ENCODE measurements at places on chromosomes 12 and 14.

GRCh38 chr14:72704502-72704901 lies 189.4 kb downstream of the DPF3 start:
- DNase-seq, result no peak

GRCh38 chr14:29944091-29944490 lies 16.4 kb upstream of the PRKD1 start:
- DNase-seq, result no peak

DNA sequence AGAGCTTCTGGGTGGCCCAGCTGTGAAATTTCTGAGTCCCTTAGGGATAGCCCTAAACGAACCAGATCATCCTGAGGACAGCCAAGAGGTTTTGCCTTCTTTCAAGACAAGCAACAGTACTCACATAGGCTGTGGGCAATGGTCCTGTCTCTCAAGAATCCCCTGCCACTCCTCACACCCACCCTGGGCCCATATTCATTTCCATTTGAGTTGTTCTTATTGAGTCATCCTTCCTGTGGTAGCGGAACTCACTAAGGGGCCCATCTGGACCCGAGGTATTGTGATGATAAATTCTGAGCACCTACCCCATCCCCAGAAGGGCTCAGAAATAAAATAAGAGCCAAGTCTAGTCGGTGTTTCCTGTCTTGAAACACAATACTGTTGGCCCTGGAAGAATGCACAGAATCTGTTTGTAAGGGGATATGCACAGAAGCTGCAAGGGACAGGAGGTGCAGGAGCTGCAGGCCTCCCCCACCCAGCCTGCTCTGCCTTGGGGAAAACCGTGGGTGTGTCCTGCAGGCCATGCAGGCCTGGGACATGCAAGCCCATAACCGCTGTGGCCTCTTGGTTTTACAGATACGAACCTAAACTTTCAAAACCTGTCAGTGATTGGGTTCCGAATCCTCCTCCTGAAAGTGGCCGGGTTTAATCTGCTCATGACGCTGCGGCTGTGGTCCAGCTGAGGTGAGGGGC lies 38.9 kb downstream of the DAD1 start:
- DNase-seq, result no peak

DNA sequence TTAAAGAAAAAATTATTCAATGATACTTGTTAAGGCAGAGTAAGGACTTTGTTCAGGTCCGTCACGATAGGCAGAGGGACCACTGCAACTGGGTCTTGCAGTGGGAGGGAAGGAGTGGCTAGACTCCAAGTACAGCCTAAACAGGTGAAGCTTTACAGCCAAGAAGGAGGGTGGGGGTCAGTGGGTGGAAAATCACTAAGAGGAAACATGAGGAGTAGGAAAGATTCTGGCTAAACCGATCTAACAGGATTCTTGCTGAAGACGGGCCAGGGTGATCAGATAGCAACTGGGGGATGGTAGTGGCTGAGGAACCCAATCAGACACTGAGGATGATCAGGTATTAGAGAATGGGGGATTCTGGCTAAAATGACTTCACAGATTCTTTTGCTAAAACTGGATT lies 100.2 kb downstream of the TTC7B start:
- no peak for DNase-seq

GRCh38 chr12:15157269-15157671 lies 63.9 kb downstream of the RERG start:
- no peak for DNase-seq

GRCh38 chr14:96062010-96062409 lies 22.8 kb downstream of the C14orf132 start:
- no peak for DNase-seq

DNA sequence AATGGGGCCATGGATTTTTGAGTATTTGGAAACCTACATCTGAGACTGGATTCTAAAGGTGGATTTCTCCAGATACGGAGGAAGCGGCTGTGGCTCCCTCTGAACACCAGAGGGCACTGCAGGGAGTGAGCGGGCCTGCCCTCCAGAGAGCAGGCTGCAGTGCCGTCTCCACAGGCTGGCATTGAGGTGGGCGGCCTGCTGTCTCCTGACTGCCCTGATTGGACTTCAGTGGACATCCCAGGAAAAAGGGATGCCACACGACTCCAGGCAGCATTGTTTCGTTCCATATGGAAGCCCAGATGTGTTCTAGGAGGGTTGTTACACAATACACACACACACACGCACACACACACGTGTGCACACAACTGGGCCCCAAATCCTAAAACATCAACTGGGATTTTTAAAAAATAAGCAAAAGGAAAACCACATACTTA lies 20.9 kb upstream of the ANO2 start:
- no peak for DNase-seq

DNA sequence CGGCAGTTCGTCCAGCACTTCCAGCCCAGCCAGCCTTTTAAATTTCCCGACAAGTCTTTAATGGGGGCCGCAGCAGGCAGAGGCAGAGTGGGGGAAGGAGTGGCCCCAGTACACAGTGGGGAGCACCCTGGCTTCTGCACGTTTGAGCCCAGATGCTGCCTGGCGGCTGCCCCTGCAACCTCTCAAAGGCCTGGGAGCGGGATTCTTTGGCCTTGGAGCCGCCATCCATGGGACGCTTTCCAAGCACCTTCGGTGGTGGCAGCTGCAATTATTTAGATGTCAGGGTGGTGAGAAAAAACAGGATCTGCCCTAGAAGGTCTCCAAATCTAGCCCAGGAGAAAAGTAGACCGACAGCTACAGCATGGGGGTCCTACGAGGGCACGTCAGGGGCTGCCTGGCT lies 46.0 kb downstream of the FAM222A start:
- no peak for DNase-seq

GRCh38 chr14:58865514-58866281 lies 227.9 kb downstream of the DACT1 start:
- no peak for DNase-seq

DNA sequence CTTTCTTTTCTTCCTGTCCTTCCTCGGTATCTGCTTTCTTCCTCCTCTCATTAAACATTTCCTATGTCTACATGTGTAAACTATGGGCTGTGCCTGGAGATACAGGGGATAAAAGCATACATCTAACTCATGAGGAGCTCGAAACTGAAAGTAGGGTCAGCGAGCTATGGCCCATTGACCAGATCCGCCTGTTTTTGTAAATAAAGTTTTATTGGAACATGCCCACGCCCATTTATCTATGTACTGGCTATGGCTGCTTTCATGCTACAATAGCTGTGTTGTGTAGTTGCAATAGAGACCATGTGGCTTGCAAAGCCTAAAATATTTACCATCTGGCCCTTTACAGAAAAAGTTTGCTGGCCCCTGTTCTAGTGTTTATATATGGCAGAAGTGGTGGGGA lies 500.8 kb upstream of the GARIN6 start:
- DNase-seq, result no peak

Measured in Jurkat, Clone E6-1 (cell line).